ENCODE measurements at places on chromosomes 16 and 17.

DNA sequence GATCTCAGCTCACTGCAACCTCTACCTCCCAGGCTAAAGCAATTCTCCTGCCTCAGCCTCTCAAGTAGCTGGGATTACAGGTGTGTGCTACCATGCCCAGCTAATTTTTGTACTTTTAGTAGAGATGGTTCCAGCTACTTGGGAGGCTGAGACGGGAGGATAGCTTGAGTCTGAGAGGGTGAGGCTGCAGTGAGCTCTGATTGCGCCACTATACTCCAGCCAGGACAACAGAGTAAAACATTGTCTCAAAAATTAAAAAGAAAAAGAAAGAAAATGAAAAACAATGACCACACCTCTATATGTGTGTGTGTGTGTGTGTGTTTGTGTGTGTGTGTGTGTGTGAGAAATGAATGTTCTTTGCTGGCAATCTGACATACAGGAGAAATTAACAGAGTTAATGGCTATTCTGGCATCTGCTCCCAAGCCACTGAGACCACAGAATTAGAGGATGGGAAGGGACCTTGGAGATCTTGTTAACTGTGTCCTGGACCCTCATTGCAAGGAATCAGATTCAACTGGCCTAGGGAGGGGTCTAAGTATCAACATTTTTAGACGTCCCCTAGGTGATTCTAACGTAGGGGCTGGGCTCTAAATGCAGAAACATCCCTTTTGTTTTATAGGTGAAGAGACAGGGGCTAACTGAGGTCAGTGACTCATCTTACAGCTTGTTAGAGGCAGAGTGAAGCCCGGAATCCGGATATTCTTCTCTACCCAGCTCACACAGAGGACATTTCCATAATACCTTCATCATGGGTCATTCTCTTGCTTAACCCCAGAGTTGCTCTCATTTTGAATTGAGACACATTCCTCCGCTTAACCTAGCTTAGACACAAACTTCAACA, 16.4 kb upstream of the MARCHF10 start:
- DNase-seq = no peak

DNA sequence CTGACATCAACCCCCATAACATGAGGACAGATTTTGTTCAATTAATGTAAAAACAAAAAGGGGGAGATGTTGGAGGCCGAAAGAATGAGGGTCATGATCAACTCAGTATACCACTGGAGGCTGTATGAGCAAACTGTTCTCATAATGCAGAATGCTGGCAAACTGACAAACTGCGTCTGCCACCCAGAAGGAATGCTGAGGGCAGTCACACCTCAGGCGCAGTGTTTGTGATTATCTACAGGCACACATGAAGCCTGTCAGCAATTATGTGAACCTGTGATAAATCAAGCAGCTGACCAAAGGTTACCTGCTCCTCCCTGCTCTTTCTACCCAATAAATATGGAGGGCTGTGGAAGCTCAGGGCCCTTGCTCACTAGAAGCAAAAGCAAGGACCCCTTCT, 27.3 kb downstream of the CD300LG start:
- DNase-seq = no peak

DNA sequence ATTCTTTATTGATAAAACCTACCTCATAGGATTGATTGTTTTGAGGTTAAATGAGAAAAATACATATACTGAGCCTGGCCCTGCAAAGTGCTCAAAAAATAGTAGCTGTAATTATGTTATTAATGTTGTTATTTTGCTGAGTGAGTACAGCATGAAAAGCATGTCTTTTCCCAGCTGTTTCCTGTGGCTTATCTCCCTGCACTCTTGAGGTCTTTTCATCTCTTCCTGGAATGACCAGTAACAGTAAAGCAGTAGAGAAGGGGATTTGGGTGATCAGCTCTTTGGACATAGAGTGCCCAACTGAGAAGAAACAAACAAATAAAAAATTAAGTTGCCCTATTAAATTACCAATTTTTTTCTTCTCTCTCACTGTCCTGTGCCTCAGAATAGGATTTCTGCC, 53.7 kb downstream of the NFAT5 start:
- no peak for DNase-seq

DNA sequence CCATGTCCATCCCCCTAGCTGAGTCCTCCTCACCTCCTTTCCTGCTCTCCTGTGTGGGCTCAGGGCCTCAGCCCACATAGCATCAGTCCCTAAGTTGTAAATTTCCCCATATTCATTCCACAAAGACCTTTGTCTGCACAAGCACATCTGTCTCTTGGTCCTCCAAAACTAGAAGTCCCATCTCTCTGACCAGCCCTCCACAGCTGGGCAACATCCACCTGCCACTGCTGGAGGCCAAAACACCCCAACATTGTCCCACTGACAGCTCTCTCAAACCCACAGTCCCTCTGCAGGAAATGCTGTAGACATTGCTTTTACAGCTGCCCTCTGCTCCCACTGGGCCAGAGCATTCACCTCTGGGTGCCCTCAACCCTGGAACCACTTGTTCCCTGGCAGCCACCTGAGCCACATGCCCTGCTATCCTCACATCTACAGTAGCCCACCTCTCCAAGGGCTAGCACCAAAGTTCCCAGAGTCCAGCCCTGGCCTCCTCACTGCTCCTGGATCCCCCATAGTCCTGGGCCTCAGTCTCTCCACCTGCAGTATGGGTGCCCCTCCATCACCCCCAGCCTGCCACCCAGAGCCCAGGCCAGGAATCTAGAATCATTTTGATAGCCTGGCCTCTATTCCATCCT, 1722.7 kb downstream of the TP53TG3F start:
- DNase-seq = no peak

GRCh38 chr16:814974-815373, 14.4 kb upstream of the GNG13 start:
- no peak for DNase-seq

DNA sequence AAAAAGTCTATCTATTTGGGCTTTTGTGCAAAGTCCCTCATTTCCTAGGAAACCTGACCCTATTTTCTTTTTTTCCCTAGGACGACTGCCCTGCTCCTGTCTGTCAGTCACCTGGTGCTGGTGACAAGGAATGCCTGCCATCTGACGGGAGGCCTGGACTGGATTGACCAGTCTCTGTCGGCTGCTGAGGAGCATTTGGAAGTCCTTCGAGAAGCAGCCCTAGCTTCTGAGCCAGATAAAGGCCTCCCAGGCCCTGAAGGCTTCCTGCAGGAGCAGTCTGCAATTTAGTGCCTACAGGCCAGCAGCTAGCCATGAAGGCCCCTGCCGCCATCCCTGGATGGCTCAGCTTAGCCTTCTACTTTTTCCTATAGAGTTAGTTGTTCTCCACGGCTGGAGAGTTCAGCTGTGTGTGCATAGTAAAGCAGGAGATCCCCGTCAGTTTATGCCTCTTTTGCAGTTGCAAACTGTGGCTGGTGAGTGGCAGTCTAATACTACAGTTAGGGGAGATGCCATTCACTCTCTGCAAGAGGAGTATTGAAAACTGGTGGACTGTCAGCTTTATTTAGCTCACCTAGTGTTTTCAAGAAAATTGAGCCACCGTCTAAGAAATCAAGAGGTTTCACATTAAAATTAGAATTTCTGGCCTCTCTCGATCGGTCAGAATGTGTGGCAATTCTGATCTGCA, 12.9 kb downstream of the TMEM98 start:
- no peak for DNase-seq

DNA sequence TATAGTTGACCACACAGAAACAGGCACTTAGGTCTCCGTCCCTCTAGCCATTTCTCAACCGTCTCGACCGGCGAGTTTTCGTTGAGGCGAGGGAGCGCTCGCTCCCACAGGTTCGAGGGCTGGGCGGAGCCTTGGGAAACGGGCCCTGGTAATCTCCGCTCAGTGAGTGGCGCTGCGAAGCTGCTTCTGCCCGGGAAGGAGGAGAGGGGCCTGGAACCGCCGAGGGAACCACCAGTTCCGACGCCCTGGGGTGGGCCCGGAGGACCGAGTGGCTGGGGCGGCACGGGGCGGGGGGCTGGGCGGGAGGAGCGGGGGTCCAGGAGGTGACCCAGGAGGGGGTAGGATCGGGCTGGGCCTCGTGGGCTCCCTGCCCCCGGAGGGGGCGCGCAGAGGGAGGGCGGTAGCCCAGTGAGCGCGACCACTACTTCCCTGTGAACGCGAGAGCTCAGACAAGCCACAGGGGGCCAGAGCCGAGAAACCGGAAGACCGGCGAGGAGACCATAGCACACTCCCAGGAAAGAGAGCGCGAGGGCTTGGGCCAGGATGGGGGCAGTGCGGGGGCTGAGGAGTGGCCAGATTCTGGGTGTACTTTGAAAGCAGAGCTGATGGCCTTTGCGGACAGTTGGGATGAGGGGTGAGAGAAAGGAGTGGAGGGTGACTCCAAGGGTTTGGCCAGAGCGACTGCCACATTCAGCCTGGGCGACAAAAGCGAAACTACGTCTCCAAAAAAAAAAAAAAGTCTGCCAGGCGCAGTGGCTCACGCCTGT, 29.9 kb upstream of the ARL4D start:
- peak; percentile 90 for DNase-seq

GRCh38 chr16:16018705-16019104, 69.3 kb downstream of the ABCC1 start:
- DNase-seq = no peak

DNA sequence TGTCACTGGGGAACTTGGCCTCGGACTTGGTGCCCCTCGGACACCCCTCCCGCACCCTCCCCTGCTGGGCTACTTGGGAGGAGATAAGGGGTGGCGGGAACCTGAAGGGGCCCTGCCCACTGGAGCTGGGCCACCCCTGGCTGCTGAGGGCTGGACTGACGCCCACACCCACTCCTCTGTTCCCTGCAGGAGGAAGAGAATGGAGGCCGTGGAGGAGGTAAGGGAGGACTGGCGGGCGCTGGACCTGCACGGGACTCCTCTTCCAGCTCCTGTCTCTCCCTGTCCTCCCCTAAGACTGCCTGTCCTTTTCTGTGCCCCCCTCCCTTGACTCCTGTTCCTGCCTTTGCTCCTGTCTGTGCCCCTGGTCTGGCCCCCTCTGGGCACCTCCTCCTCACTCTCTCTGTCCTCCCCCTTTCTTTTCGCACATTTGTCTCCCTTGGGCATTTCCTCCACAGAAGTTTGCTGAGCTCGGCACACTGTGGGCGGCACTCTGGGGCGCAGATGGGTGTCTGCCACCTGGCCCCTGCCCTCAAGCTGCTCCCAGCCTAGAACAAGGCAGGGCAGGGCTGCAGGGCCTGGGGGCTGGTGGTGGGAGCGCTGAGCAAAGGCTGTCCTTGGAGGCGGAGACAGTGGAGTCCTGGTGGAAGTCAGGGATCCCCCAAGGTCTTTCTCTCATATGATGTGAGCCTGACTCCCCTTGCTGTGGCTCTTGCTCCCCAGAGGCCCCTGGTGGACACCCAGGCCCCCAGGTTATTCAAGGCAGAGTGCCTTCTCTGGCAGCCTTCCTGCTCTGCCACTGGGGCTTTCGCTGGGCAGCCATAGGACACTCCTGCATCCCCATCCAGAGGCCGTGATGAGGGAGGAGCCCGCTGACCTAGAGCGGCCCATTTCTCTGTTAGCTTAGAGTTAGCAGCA, 32.7 kb downstream of the ARHGAP23 start:
- DNase-seq = no peak

DNA sequence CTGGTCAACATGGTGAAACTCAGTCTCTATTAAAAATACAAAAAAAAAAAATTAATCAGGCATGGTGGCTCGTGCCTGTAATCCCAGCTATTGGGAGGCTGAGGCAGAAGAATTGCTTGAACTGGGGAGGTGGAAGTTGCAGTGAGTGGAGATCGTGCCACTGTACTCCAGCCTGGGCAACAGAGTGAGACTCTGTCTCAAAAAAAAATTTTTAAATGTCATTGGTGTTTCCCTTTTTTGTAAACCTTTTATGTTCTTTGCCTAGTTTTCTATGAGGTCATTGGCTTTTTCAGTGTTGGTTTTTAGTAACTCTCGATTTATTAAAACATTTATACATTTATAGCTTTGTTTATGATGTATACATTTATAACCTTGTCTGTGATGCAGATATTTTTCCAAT, 18.2 kb downstream of the NLRC5 start:
- DNase-seq = no peak

Measured in NCI-H1436 (cell line).